ENCODE measurements at places on chromosomes 11 and 22.

DNA sequence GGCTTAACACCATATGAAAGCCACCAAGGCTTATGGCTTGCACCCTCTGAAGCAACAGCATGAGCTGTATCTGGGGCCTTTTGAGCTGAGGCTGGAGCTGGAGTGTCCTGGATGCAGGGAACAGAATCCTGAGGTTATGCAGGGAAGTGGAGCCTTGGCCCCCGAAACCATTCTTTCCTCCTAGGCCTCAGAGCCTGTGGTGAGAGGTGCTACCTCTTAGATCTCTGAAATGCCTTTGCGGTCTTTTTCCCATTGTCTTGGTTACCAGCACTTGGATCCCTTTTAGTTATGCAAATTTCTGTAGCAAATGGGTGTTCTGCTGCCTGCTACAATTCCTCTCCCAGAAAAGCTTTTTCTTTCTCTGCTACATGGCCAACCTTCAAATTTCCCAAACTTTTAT is 72.7 kb upstream of the CLPB start:
- DNase-seq = no peak

DNA sequence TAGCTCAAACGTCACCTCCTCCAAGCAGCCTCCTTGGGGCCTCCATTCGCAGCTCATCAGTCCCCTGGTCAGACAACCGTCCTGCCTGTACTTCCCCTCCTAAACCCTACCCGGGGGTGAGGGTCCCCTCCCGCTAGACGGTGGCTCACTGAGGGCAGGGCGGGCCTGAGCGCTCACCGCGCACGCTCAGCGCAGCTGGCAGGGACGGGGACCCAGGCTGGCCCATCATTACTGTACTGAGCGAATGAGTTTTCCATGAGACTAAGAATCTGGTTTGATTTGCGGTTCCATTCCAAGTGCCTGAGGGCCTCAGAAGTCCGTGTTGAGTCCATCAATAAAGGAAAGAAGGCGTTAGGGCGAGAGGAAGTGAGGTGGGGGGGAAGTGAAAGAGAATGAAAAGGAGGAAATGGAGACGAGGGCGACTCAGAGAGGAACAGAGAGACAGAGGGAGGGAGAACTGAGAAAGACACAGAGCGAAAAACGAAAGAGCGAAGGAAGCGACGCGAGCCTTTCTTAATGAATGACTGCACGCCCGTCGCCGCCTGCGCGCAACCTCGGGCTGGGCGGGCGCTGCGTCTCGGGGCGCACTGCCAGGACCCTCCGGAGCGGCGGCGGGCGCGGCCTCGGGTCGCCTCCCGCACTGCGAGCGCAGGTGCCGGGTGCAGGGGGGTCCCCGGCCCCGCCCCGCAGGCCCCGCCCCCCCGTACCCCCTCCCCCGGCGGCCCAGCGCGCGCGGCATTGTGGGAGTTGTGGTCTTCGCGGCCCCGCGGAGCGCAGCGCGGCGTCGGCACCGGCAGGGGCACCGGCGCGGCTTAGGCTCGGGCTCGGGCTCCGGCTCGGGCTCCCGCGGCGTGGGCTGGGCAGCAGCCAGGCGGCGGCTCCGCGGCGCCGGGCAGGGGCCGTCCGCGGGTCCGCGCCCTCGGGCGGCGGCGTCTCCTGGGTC is at the start of gene ASPHD2:
Gene ASPHD2 (plus strand): TSS at position 746 of the 943 bp plus-strand sequence. CDS start 4,356 bp downstream, outside the sequence.
- peak; percentile 13 for DNase-seq

GRCh38 chr11:57568330-57568766 is 876 bp upstream of the UBE2L6 start:
- DNase-seq = peak; percentile 50

GRCh38 chr22:44186737-44187136 is 6.0 kb downstream of the PARVG start:
- no peak for DNase-seq

GRCh38 chr11:15295695-15296094 is 181.0 kb downstream of the INSC start:
- DNase-seq = no peak

DNA sequence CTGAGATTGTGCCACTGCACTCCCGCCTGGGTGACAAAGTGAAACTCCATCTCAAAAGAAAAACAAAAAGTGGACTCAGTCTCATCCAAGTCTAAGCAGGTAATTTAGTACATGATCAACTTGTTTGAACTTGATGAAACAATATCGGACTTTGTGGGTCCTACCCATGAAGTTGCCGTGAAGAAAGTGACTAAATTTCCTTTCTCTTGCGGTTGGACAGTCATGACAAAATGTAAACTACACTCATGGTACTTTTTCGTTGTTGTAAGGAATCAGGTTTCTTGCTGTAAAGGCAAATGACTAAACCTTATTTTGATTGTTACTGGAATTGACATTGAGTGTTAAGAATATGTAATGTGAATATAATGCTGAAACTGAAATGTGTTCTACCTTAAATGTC is 164.5 kb upstream of the PLET1 start:
- no peak for DNase-seq

- peak; percentile 70 for DNase-seq
Measured at GRCh38 chr11:59144579-59145345, 2.1 kb downstream of the FAM111A start.

GRCh38 chr22:42229455-42230149 is 40.9 kb downstream of the TCF20 start:
- no peak for DNase-seq

DNA sequence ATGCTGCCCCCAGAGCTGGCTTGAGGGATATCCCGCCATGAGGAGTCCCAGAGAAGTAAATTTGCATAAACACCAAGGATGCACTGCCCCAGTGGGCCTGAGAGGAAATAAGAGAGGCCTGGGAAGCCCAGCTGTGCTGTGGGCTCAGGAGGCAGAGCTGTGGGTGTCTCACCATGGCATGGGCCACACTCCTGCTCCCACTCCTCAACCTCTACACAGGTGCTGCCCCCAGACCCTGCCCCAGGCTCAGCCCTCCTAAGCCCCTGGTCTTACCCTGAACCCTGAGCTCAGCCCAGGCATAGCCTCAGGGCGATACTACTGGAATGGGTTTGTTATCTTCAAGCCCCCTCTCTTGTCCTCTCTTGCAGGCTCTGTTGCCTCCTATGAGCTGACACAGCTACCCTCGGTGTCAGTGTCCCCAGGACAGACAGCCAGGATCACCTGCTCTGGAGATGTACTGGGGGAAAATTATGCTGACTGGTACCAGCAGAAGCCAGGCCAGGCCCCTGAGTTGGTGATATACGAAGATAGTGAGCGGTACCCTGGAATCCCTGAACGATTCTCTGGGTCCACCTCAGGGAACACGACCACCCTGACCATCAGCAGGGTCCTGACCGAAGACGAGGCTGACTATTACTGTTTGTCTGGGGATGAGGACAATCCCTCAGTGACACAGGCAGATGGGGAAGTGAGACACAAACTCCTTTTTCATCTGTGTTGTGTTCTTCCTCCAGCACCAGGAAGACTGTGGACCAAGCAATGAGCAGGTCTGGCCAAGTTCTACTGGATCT is 59.9 kb downstream of the GGTLC2 start:
- no peak for DNase-seq
